ENCODE measurements at places on chromosomes 6 and 20. TPM values are rescaled to one million over a fixed set of nuclear protein-coding genes. Genes with fewer than 3 reads are reported as not detected.

GRCh38 chr6:7919871-7920270, 9.3 kb upstream of the TXNDC5 start:
- peak; percentile 76 for DNase-seq

- DNase-seq: no peak
Observed at GRCh38 chr20:32563311-32564272, 21.5 kb downstream of the NOL4L start.

DNA sequence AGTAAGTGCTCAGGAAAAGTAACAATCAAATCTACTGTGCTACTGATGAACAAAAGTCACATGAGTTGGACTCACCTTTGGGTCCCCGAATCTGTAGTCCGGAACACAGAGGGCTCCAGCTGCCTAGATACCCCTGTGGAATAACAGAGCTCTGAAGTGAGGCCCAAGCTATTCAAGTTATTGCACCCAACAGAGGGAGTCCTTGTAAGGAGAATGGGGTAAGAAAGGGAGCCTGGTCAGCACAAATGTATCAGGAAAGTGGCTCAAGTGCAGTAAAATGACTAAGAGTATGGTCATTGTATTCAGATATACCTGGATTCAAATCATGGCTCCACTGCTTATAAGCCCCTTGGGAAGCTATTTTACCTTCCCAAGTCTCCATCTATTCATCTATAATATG, 20.9 kb downstream of the EDN1 start:
- no peak for DNase-seq

GRCh38 chr6:3758842-3759144, 7.3 kb upstream of the PXDC1 start:
- DNase-seq: no peak

DNA sequence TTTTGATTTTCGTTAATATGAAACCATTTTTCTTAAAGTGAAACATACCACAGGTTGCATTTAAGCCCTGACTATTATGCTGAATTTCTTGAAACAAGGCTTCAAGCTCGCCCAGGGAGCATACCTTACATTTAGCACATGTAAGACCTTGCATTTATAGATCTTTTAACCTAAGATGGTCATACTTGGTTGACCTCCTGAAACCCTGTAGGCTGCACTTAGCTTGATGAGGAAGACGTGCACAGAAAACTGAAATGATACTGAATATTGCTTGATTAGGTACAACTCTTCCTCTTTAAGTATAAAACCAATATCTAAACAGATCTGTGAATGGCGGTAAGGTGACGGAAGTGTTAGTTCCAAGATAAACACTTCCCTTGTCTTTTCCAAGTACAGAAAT, 82.2 kb downstream of the CTNNBL1 start:
- DNase-seq: no peak

DNA sequence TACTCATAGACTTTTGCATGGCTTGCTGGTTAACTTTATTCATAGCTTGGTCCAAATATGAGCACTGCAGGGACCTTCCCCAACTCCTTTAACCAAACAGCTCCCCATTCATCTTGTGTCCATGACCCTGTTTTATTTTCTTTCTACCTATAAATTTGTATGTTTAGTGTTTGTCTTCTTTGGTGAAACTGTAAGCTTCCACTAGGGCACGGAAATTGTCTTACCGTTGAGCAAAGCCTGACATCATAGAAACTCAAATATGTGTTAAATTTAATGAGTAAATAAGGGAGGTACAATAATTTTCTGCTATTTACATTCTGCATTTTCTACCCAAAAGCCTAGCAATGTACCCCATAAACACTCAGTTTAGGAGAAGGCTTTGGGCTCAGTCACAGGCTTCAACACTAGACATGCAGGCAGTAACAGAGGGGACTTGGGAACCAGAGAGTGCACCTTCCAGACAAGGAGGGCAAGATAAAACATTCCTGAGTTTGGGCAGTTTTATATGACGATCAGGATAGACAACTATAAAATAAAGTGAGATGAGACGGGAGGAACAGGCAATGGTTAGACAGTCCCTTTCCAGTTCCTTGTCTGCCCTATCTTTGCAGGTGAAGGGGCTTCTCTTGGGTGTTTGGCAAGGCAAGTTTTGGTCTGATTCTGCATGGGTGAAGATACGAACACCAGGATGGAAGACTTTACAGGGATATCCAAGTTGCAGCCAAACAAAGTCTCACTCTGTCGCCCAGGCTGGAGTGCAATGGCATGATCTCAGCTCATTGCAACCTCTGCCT, 46.2 kb upstream of the ZNF217 start:
- no peak for DNase-seq

DNA sequence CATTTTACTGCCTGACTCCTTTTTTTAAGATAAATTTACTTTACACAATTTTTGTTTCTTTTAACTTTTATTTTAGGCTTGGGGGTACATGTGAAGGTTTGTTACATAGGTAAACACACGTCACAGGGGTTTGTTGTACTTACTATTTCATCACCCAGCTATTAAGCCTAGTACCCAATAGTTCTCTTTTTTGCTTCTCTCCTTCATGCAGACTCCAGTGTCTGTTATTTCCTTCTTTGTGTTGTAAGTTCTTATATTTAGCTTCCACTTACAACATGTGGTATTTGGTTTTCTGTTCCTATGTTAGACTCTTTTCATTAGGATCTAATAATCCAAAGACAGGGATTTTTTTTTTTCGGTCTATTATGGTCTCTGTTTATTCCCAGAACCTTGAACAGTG, 83.5 kb upstream of the CCN6 start:
- no peak for DNase-seq

DNA sequence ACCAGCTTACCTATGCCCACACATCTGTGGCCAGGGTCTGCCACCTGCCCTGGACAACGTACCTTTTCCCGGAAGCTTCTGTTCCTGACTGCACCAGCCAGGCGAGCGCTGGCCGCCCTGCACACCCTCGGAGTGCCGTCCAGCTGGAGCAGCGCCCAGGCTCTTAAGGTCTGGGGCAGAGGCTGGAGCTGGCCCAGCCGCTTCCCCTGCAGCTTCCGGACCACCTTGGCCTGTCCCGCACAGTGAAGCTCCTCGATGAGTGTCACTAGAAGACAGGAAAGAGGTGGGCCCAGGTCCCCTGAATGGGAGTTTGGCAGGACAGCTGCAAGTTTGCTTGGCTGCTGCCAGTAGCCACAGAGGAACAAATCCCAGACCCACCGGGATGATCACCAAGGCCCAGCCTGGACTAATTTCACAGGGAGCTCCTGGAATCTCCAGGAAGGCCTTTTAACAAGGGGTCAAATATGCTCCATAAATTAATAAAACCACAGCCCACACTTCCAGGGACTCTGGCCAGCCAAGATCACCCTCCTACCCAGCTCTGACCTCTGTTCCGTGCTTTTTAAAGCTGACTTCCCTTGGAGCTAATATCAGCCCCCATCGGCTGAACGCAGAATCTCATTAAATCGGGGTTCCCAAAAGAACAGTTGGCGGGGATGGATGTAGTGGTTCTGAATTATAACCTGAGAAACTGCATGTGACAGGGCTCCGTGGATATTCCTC, 82.3 kb downstream of the PTPN1 start:
- DNase-seq: no peak

DNA sequence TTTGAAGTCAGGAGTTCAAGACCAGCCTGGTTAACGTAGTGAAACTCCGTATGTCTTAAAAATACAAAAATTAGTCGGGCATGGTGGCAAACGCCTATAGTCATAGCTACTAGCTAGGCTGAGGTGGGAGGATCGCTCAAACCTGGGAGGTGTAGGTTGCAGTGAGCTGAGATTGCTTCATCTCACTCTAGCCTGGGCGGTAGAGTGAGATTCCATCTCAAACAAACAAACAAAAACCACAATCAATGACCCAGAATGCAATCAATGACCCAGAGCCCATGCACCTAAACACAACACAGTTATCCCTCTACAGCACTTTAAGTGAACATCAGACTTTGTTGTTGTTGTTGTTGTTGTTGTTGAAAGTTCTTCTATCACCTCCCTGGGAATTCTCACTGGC, 77.9 kb downstream of the MYB start:
- DNase-seq: no peak

DNA sequence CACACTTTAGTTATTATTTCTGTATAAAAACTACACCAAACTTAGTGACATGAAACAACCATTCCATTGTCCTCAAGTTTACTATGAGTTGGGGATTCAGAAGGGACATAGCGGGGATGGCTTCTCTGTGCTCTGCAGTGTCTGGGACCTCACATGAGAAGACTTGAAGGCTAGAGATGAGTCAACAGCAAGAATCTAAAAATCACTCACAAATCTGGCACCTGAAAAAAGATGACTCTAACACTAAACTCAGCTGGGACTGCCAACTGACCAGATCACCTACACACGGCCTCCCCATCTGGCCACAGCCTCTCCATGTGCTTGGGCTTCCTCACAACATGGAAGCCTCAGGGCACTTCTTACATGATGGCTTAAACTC, 63.0 kb upstream of the EYA2 start:
- DNase-seq: no peak

GRCh38 chr6:110542311-110543024, 66.1 kb upstream of the SLC22A16 start:
- DNase-seq: no peak

DNA sequence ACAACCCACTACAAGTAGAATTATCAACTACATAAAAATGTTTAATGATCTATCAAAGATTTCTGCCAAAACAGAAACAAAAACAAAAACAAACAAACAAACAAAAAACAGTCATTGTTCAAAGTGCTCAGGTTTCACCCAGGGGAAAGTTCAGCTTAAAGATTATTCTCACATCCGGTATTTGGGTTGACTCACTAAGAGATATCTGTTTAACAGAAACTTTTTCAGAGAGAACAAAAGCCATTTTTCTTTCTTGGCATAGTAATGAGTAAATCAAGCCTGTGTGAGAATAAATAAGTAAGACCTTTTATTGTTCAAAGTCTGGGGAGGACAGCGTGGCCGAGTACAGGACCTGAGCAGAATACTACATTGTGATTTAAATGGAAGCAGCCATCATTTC, 143.6 kb downstream of the RCAN2 start:
- DNase-seq: no peak

GRCh38 chr6:52135217-52135616, 47.8 kb upstream of the PKHD1 start:
- DNase-seq: no peak

- no peak for DNase-seq
Observed at GRCh38 chr6:136274062-136274461, 15.6 kb downstream of the BCLAF1 start.

GRCh38 chr6:136034422-136034821, 182.9 kb downstream of the PDE7B start:
- DNase-seq: no peak

- DNase-seq: no peak
Observed at GRCh38 chr20:31966991-31967655, 828 bp upstream of the XKR7 start.

- DNase-seq: no peak
Observed at GRCh38 chr6:110190726-110191125, 10.5 kb downstream of the CDC40 start.

GRCh38 chr6:158399040-158399700, 86.9 kb downstream of the TULP4 start:
- DNase-seq: no peak

- DNase-seq: no peak
Observed at GRCh38 chr6:76885861-76886301, 577.4 kb downstream of the HTR1B start.

DNA sequence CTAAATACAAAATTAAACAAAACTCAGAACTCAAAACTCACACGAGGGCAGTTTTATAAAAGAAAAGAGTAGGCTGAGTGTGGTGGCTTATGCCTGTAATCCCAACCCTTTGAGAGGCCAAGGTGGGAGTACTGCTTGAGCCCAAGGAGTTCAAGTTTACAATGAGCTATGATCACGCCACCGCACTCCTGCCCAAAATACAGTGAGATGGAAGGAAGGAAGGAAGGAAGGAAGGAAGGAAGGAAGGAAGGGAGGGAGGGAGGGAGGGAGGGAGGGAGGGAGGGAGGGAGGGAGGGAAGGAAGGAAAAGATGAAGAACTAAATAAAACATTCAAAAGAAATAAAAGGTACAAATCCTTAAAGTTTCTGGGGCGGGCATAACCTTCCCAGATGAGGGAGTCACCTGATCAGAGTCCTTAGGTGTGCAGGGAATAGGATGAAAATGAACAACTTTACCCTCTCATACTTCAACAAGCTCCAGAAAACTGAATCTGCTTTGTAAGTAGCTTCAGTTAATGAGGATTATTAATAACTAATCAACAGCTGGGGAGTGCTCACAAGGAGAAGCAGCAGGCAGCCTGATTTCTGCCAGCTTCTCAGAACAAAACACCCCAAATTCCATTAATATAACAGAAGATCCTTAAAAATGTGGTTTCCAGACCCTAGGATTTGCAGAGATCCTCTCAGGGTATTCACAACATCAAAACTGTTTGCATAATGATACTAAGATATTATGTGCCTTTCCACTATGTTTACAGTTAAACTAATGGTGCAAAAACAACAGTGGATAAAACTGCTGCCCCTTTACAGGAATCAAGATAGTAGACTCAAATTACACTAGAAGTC, 21.8 kb downstream of the LMBRD1 start:
- no peak for DNase-seq

DNA sequence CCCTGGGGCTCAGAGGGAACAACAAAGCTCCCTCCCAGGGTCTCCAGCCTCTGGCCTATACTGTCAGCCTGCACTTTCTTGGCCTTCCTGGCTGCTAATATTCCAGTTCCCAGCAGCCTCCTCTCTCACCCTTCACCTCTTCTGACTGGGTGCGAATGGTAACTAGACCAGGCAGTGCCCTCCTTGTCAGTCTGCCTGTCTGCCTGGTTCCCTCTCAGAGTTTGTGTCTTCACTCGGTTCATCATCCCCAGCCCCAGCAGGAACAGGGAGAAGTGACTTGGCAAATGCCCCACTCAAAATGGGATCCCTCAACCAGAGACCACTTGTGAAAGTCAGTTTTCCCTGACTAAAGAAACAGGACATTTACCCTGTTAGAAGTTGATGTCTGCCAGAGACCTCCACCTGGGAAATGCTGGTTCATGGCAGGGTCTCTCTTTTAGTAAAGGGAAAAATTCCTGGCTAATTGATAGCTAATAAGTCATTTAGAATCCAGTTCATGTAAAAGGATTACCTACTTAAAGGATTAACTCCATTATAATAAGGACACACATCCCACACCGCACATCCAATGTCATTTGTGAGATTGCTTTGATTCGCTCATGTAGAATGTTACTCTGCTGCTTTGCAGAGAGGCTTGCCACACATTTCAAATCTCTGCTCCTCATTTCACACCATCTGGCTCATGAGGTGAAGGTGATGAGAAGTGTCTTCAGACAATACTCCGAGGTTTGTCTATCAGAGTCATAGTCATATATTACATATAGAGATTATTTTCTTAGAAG, 18.6 kb upstream of the MICB start:
- no peak for DNase-seq

GRCh38 chr6:5556011-5556410, 294.7 kb downstream of the FARS2 start:
- no peak for DNase-seq

GRCh38 chr6:130913120-130913519, 85.9 kb downstream of the SMLR1 start:
- DNase-seq: no peak

GNAS-AS1 gene
- total RNA-seq: 0.07 TPM

REPS1 gene
- 37.9 TPM for total RNA-seq

CCR6 gene
- total RNA-seq: 0.41 TPM

SCUBE3 gene
- total RNA-seq: 1.4 TPM

RFX6 gene
- not detected for total RNA-seq

SLC22A2 gene
- not detected for total RNA-seq

DDX27 gene
- 52.2 TPM for total RNA-seq

IL17F gene
- not detected for total RNA-seq

PNPLA1 gene
- total RNA-seq: not detected

SIRPA gene
- 50.2 TPM for total RNA-seq

Measured in kidney epithelial cell (primary cell).